ENCODE measurements at places on chromosomes 6 and 20.

GRCh38 chr20:16824664-16825063, 76.5 kb downstream of the OTOR start:
- DNase-seq = no peak

- DNase-seq = no peak
Observed at GRCh38 chr20:9689041-9689440, 149.8 kb downstream of the PAK5 start.

- no peak for DNase-seq
Observed at GRCh38 chr6:75230484-75231325, 12.9 kb downstream of the COX7A2 start.

GRCh38 chr6:10759884-10760329, 12.3 kb downstream of the TMEM14B start:
- no peak for DNase-seq

- no peak for DNase-seq
Observed at GRCh38 chr6:156850353-156850752, 73.2 kb downstream of the ARID1B start.

DNA sequence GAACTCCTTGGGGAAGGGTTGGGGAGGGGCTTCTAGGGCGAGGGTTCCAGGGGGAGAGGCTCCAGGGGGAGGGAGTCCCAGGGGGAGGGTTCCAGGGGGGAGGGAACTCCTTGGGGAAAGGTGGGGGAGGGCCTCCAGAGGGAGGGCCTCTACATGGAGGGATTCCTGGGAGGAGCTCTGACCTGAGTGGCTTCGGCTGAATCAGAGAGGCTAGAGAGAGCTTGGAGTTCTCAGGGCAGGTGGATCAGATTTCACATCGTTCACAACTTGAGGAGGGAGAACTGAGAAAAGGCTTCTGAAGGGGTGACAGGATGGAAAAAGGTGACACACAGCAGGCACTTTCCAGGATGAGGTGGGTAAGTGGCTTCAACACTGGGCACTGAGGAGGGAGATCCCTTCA, 49.1 kb downstream of the DAAM2 start:
- no peak for DNase-seq

GRCh38 chr20:19083136-19083621, 129.3 kb upstream of the SLC24A3 start:
- DNase-seq = no peak

- DNase-seq = no peak
Observed at GRCh38 chr6:34389034-34389433, 3.4 kb downstream of the NUDT3 start.

DNA sequence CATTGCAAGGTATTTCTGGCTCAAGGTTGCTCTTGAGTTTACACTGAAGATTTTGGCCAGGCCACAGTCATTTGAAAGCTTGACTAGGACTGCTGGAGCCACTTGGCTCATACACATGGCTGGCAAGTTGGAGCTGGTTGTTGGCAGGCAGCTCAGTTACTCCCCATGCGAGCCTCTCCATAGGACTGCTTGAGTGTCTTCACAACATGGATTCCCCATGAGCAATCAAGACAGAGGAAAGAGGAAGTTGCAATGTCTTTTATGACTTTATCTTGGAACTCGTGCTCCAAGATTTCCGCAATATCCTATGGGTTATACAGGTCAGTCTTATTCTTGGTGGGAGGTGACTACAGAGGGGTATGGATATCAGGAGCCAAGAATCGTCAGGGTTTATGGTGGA, 1.4 kb upstream of the MANBAL start:
- no peak for DNase-seq

- DNase-seq = no peak
Observed at GRCh38 chr6:124962639-124963415, 590 bp downstream of the RNF217 start.

- no peak for DNase-seq
Observed at GRCh38 chr6:95865857-95866256, 149.9 kb upstream of the FUT9 start.

DNA sequence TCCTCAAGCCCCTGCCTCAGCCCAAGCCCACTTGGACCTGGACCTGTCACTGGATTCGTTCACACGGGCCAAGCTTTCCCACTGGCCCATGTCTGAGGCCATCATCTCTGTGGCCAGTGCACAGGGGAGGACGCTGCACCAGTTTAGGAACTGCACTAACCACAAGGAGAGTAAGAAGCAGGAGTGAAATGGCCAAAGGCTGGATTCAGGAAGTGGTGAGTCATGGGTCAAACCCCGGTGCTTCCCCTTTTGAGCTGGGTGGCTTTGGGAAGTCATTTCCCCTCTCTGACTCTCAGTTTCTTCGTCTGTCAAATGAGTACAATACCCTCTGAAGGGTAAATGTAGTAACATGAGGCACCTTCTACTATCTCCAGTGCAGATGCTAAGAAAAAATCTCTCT, 87.9 kb downstream of the CD40 start:
- DNase-seq = no peak

DNA sequence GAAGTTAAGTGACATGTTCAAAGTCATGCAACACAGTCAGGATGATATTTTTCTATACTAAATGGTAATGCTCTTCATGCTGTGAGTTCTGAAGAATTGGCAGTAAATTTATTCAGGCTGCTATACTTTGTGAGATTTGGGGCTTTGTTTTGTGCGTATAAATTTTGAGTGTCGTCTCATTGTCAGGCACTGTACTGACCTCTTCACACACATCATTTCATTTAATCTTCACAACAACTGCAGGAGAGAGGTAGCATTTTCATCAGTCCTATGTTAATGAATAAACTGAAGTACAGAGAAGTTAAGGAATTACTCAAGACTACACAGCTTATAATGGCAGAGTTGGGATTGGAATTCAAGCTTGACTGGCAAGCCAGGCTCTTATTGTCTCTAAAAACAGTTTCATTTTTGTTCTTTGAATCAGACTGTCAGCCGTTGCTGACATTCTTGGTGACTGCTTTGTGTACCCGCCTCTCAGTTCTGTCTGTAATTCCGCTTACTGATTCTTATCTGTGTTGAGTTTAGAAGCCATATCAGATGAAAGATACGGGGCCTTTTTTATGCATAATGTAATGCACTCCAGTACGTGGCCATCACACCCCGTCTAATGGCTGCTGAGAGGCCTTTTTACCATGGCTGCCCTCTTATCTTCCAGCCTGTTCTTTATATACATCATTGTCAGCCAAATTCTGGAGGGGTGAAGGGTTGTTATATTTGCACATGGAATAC, 274.9 kb downstream of the UTRN start:
- no peak for DNase-seq

Measured in stimulated activated CD8-positive, alpha-beta memory T cell treated with anti-CD3 and anti-CD28 coated beads, Interleukin-4, amount 100 ng/mL, for 1 hour (primary cell).